ENCODE measurements at places on chromosomes 6 and 20.
A peak's percentile ranks its signal among the peaks of the same experiment; 100 is the strongest.

DNA sequence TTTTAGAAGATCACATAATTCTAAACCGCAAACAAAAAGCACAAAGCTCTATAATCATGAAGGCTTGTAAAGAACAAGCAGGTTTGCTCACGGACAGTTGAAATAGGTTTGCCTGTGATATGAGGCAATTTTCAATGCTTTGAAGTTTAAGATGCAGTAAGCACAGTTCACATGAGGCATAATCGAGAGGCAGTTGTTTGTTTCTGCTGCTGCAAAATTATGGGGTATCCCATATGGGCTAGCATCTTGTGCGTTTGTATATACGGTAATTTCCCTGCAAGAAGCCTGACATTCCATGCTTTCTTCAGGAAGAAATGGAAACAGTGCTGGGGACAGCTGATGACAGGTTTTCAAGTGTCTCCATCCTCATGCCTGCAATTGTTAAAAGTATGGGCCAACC, 94.6 kb upstream of the MC3R start:
- DNase-seq, result no peak

- peak; percentile 40 for DNase-seq
These were observed 803 bp downstream of the MICB start for GRCh38 chr6:31498748-31499147.

- DNase-seq, result peak; percentile 65
These were observed 654 bp downstream of the WASF1 start for GRCh38 chr6:110178626-110179405.

DNA sequence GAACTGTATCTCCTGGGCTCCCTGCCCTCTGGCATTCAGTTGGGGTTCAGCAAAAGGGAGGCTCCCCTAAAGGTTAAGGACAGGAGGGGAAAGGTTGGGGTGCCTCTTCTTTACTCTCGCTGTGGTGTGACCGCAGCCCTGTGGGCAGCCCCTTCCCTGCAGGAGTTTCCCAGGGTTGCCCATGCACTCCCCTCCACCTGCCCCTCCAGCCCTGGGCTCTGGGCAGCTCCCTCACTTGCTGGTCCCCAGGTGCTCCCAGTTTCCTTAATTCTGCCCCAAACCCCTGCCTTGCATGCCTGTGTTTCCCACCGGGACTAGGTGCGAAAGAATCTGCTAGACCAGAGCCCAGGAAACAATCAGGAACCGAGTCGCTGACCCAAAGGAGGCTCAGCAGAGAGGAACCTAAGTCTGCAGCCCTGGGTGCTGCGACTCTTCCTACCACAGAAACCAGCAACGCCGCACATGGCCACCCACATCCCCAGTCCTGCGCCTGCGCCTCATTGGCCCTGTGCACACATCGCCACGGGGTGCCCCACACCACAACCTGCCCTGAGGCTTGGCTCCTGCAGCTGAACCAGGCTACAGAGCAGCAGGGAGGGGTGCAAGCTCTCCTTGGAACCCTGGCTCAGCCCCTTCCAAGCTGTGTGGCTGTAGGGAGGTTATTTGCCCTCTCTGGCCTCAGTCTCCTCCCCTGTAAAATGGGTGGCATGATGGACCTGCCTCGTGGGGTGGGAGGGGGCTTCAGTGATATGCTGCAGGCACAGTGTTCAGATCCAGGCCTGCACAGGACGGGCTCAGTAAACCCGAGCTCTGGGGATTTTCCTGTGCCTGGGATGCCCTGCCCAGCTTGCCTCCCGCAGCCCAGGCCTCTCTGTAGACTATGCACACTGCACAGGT, 487.6 kb downstream of the PREX1 start:
- DNase-seq, result no peak

- DNase-seq, result no peak
These were observed 70.9 kb upstream of the SAMD5 start for GRCh38 chr6:147437615-147438014.

DNA sequence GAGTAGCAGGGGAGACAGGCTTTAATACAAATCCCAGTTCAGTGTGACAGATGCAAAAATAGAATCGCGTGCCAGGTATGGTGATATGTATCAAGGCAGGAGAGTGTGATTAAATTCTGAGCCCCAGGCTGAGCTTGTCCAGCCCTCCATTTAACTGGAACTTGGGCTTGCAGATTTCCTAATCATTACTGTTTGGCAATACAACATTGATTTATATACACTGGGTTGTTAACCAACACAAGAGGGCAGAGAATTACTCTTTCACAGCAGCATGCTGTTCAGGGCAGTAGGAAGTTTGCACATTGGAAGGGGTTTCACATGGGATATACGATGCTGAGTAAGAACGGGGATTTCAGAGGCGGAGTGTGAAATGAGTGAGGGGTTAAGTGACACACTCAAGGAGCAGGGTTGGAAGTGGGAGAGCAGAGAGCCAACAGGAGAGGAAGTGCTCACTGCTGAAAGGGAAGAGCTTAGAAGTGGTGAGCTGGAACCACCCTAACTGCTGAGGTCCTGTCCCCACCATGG, 70.8 kb upstream of the ATXN1 start:
- no peak for DNase-seq

DNA sequence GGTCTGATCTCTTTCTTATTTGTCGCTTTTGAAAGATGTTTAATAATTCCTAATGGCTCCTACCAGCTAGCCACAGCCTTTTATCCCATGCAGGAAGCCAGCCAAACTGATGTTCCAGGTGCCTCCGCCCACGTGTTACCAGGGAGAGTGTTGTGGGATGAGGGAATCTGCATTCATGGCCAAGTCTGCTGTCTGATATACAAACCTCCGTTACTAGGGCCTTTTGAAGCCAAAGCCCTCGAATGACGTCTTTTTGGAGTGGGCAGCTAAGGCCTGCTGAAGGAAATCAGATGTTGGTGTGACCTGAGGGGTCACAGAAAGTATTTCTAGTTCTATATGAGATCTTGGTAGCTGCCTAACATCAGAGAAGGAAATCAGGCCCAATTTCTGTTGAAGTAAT, 21.3 kb downstream of the STK35 start:
- DNase-seq, result no peak

DNA sequence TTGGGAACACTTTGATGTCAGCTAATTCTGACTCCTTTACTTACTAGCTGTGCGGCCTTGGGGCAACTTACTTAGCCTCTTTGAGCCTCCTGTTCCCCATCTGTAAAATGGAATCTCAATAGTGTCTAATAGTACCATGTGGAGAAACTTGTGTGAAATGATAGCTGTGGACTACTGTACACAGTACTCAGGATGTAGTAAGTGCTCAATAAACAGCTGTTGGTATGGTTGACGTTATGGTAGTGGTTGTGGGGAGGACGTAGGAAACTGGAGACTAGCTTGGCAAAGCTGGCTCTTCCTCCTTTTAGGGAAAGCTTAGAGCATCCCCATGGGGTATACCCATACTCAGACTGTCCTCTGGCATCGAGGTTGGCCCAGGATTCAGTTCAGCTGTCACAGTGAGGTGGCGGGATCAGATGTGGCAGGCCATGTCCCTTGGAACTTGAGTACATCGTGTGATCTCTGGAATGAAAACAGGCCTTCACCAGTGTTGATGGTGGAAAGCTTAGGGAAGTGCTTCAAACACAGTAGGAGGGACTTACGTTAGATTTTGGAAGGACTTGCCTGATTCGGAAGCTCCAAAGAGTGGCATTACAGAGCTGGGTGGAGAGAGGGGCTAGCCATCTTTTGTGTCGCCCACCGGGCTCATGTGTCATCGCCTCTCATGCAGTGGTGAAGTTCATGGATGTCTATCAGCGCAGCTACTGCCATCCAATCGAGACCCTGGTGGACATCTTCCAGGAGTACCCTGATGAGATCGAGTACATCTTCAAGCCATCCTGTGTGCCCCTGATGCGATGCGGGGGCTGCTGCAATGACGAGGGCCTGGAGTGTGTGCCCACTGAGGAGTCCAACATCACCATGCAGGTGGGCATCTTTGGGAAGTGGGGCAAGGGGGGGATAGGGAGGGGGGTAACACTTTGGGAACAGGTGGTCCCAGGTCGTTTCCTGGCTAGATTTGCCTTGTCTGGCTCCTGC, 7.1 kb downstream of the VEGFA start:
- DNase-seq, result no peak
